ENCODE measurements at places on chromosomes 11 and 22.

DNA sequence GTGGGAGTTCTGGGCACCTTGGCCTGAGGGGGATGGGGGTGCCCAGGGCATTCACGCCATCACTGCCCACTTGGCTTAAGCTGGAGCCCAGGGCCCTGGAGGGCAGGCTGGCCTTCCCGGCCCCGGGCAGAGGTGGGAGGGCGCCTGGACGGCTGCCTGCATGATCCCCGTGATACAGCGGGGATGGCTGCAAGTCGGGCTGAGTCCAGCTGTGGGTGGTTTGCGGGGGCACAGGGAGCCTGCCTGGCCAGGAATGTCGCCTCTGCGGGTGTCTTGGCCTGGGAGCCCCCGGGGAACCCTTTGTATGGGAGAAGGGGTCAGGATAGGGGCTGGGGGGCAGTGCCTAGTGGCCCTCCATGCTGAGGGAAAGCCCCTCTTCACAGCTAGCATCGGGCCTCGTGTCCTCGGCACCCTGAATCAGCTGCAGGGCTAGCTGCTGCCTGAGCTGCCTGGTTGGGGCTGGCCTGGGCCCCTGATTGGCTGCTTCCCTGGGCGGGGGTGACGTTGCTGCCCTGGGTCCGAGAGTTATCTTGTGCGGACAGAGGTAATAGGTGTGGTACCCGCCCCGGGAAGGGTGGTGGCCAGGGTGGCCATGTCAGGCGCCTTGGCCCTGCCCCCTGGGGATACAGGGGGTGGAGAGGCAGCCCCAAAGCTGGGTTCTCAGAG lies 8.3 kb downstream of the BRSK2 start:
- DNase-seq, result no peak

DNA sequence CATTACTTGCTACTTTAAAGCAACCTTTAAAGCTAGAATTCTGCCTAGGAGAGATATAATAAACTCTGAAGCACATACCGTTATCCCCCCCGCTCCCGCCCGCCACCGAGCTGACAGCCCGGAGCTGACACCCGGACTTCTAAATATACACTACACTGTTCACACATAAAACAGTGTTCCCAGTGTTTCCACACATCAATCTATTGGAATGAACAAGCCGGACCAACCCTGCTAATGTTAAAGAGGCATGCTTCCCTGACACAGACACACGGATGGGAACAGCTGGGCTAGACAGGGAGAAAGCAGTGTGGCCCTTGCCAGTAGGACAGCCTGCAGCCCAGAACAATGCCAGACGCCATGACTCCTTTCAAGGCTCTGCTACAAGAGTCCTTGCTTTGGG lies 108.4 kb upstream of the CSNK2A3 start:
- no peak for DNase-seq

GRCh38 chr22:39724857-39725256 lies 154.3 kb downstream of the CACNA1I start:
- no peak for DNase-seq

DNA sequence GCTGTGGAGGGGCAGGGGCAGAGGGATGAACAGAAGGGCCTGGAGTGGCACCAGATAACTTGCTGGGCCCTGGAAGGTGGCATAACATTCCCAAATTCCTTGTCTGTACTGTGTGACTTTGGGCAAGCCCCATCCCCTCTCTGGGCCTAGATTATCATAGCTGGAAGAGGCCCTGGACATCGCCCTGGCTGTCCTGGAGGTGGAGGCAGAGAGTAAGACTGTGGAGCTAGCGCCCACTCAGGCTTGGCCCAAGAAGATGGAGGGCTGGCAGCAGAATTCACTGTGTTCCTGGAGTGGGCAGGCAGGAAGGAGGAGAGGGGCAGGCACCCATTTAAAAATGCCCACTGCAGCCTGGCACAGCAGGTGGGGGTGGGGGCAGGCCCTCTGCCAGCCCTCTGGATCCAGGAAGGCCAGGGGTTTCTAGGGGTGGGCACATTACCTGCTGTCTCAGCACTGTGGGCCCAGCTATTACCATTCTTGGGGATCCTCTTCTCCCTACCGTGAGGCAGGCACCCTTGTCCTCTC lies 22.6 kb downstream of the ARHGEF17 start:
- no peak for DNase-seq

DNA sequence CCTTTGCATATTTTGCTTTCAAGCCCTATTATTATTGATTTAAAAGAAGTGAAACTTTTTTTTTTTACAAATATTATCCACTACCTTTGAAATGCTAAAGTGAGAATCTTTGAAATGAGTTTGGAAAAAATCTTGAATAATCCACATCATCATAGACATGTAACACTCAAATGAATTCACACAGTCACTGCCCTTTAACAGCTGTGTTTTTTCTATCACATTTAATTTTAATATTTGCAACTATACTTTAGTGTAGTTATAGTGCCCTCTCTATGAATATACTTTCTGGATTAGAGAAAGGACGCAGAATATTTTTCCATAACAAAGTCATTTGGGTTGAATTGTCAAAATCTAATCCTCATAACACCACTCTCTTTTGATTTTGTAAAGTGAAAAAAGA lies 37.9 kb upstream of the MTMR2 start:
- no peak for DNase-seq

DNA sequence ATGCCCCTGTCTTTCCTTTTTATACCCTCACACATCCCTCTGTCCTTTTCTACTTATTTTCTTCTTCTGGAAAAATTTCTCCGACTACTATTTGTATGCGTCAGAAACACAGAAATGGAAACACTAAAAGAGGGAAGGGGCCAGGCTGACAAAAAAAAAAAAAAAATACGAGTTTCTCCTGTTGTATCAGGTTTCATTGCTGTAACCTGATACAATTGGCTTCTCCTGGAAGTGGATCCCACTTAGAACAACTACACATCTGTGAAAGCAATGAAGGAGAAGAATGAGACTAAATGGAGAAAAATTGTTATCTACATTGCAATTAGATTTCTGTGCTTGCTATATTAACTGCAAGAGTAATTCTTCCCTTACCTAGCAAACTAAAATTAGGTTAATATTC lies 393.9 kb downstream of the GUCY1A2 start:
- no peak for DNase-seq

DNA sequence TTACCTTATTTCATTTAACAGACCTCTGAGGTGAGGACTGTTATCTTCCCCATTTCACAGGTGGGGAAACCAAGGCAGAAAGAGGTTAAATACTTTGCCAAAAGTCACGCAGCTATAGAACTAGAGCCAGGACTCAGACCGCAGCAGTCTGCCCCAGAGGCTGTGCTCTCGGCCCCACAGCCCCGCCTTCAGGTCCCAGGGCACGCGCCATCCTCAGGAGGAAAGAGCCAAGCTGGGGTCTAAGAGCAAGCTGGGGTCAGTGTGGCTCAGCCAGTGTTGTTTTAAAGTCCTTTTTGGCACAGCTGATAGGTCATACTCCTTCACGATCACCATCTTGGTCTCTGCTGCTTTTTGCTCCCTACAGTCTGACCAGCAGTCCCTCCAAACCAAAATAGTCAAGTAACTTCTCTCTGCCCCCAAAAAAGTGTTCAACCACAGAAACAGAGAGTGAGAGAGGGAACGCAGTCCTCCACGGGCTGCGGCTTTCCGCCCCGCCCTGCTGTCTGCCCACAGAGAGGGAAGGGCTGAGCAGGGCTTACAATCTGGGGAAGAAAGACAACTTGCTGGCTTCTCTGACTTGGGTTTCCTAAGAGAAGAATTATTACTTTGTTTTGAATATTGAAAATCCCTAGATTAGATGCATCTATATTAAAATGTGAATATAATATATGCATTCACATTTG lies 137.2 kb upstream of the OPCML start:
- no peak for DNase-seq

GRCh38 chr22:47191671-47192650 lies 429.5 kb downstream of the TBC1D22A start:
- no peak for DNase-seq

DNA sequence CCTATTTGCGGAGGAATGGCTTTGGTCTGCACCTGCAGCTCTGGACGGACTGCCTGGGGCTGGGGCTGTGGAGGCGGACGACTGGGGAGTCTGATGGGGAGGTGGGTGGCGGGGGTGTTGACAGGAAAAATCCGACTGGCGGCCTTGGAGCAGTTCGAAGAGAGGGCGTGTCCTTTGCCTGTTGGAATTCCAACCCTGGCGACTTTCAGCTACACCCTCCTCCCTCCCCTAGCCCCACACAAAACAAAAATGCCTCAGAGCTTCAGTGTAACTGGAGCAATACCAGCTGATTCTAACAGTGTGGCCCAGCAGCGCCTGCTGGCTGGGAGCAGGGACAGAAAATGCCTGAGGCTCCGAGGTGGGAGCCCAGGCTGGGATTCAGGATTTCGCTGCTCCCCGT lies 85.4 kb downstream of the ATXN10 start:
- no peak for DNase-seq

GRCh38 chr11:1930462-1930830 lies 10.9 kb downstream of the TNNT3 start:
- DNase-seq, result no peak

GRCh38 chr22:21603973-21604372 lies 25.8 kb downstream of the YDJC start:
- DNase-seq, result no peak

- no peak for DNase-seq
Observed at GRCh38 chr11:45091563-45092403, 54.7 kb upstream of the PRDM11 start.

DNA sequence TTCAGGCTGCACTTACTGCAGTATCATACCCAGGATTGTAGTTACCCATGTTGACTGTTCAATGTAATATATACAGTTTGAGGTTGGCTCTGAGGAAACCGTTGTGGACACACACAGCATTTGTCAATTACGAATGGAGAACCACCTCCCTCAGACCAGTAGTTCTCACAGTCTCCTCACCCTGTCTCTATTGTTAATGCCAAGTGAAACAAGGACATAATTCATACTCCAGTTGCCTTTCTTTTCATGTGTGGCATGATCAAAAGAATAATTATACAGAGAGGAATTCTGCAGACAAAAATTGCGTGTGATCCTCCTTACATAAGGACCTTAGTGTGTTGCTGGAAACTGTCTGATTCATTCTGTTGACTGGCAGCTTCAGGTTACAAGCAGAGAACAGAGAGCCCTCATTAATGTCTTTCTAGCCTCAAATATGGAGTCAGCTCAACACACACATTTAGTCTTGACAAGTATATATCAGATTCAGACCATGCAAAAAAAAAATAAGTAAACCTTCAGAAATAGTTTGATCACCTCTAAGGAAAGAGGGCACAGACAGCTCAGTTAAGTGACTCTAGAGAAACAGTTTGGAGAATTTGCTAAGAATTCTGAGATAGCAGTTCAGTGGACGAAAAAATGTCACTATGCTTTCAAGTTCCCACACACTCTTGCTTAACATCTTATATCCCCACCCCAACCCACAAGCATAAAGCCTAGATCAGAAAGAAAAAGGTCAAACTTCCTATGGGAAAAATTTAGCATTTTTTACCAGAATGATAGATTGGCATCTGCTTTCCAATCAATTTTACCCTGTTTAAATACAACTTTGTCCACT lies 96.1 kb downstream of the MAML2 start:
- DNase-seq, result no peak

DNA sequence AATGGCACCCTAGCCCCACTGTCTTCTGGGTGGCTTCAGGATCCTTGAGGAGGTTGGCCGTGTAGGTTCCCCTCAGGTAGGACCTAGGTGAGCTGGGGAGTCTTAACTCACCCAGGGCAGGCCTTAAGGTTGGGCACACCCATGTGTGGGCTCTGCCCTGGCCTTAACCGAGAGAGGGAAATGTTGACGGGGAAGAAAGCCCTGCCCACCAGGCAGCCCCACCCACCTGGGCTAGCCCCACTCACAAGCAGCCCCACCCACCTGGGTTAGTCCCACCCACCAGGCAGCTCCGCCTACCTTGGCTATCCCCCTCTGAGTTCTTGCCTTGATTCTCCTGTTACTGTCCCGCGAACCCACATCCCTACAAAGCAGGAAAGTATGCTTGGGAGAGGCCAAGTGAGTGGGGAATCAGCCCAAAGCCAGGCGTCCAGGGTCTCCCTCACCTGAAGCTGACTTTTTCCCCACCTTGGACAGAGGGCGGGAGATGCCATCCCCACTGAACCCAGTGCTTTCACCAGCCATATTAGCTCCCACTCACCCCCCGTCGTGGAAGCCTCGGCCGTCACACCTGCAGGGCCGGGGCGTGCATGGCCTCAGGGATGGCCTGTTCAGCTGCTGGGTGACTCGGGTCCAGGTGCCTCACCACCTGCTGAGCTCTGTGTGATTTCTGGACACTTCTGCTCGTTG lies at the start of gene MYEOV:
TSS of gene MYEOV (plus strand) at position 337 of the 687 bp plus-strand sequence. CDS start 1,200 bp downstream, outside the sequence.
- DNase-seq, result no peak

DNA sequence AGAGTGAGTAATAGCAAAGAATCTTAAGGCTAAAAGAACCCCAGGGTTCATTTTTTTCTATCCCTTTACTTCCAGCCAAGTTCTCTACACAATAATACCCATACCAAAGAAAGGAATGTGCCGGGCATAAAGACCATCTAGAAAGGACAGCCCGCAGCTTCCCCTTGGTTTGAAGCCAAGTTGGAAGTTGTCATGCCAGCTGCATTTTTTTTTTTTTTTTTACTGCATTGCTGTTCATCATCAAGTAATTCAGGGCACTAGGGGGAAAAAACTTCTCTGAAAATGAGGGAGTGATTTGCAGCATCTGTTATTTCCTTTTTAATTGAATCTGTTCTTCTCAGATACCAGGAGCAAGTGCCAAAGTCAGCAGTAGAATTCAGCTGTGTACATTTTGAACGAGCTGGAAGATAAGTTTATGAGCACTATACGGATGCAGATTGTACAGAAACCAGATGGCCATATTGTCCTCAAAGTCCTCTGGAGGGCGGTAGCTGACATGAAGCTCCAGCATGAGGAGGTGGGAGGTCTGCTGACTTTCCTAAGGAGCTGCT lies 56.4 kb downstream of the UBASH3B start:
- DNase-seq, result no peak

DNA sequence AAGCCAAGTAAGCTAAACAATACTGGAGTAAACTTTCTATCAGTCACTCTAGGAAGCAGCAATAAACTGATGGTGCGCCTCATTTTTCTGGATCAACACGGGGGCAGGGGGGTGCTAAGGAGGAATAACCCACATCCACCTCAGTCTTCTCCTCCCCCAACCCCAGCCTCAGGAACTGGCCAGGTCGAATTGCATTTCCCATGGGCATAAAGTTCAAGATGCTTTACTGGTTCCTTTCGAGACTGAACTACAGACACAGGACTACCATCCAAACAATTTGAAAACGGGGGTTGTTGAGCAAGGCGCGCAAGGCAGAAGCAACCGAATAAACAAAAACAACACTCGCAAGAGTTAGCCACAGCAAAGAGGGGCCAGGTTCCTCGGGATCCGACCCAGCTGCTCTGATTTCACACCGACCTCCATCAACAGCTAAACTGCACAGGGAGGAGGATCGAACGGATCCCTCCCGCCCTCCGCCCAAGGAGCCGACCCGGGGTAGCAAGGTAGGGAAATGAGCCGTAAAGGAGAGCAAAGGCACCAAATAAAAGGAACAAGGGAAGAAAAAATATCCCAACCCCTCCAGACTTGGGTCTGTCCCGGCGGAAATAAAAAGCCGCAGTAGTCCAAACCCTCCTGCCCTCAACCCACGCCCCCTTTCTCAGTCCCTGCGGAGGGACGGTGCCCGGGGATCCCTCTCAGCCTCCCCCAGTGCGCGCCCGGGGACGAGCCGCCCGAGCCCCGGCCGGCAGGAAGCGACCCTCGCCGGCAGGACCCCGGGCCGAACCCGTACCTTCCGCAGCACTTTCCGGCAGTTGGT lies 801 bp downstream of the SESN3 start:
- peak; percentile 4 for DNase-seq
